Endothelial cell (in vitro differentiated cells): ENCODE measurements at places on chromosomes 4 and X. TPM values are rescaled to one million over a fixed set of nuclear protein-coding genes. Genes with fewer than 3 reads are reported as not detected.
A peak's percentile ranks its signal among the peaks of the same experiment; 100 is the strongest.

KANTR gene
- 10.5 TPM for total RNA-seq

ARX gene
- total RNA-seq: not detected

FGFBP2 gene
- total RNA-seq: not detected

SYTL4 gene
- 3.9 TPM for total RNA-seq

FAM120C gene
- total RNA-seq: 7.0 TPM

DAPP1 gene
- not detected for total RNA-seq

DNA sequence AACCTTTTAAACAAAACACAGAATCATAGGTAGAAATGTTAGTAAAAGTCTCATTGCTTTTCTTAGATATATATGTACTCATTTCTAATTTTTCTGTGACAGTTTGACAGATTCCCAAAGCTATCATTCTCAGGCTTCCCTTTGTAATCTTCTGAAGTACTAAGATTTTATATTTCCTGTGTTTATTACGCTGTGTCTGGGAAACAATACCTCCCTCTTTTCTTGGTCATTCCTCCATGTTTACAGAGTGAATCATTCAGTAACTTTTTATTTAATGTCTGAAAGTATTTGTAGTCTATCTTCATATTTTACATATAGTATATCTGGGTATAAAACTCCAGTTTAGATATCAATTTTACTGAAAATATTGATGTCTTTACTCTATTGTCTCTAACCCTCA is 1826.3 kb upstream of the IGFBP7 start:
- DNase-seq: no peak

GRCh38 chrX:53072418-53073114 is 9.6 kb upstream of the TSPYL2 start:
- no peak for DNase-seq

DNA sequence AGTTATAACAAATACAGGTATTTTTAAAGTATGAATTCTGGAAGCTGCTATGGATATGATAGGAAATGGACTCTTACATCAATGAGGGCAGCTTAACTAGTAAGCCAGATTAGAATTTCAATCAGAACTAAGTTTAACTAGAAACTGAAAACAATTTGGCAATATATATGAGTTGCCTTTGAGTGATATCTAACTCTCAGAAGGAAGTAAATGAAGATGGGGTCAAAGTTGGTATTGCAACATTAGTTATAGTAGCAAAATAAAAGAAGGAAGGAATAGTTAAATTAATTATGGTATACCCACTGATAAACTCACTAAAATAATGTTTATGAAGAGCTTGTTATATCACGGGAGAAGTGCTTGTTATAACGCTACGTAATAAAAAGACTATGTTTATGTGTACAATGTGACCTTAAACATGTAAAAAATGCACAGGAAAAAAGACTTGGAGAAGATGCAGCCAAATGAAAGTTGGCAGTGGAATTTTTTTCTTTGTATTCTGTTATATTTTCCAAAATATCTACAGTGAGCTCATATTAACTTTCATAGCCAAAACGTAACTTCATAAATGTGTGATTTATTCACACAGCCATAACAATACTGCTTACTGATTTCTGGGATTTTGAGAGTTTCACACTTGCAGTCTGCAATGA is 34.5 kb downstream of the PHKA2 start:
- DNase-seq: no peak

GRCh38 chr4:101348367-101348827 is 1.1 kb upstream of the PPP3CA start:
- no peak for DNase-seq

DNA sequence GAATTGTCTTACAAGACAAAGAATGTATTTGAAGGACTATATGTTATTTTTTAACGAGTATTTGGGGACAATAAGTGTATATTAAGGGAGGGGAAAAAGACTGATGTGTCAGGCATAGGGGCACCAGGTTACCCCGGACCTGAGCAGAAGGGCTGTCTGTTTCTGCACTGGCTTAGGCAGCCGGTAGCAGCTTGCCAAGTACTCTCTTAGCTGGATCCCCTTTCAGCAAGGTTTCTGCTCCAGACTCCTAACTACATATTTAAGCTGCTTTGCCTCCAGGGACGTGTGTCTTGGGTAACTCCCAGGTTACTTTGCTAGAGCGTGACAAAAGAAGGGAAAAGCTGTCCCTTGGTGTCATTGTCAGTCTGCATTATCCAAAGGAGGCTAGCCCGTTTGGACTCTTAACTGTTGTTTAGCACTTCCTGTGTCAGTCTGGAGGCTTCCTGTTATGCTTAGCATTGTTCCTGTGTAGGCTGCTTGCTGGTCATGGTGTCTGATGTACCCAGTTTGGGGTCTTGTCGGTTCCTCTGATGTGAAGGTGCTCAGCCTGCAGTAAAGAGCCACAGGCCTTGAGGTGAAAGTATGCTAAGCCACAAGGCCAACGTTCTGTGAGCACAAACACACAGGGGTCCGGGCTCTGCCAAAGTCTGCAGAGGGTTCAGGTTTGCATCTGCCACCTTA is 11.6 kb downstream of the CXCR3 start:
- no peak for DNase-seq

GRCh38 chrX:143429811-143430210 is 87.5 kb downstream of the SPANXN3 start:
- DNase-seq: no peak

DNA sequence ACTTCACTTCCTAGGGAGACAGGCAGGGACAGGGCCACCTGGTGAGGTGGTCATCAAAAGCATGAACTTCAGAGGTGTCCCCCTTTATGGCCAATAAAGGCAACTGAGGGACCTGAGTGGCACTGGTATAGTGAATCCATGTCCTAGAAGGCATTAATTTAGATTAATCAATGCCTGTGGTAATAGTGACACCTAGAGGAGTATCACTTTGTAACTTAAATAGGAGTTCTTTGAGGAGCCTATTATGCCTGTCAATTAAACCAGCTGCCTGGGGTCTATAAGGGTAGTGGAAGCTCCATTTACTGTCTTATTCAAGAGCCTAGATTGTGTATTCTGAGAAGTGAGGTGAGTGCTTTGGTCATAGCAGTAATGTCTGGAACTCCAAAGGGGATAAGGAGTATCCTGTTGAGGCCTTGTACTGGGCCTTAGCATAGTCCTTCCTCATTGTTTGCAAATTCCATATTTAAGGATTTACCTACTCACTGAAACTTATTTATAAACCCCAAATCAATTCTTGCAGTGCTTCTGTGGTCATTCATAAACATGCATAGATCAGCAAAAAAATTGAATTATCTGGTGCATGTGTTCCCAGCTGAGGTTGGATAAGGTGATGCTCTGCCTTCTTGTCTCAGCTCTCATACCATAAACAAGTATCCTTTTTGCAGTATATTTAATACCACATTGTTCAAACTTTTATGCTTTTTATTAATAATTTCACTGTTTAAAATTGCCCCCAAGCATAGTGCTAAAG is 213.8 kb upstream of the RADX start:
- no peak for DNase-seq

DNA sequence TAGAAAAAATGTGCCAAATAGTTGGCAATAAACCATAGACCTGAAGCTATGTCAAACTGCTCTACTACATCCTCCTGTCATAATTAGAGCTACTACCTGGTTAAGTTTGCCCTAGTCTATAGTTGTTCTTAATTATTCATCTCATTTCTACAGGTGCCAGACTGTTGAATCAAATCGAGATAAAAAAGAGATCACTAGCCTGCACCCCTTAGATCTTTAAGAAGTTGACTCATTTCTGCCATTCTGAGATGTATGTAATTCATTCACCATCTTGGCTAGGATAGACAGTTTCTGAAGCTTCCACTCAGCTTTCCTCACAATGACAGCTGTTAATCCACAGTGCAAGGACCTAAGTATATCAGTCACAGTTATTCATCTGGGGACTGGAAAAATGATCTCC is 452.1 kb upstream of the BOD1L1 start:
- no peak for DNase-seq

- no peak for DNase-seq
Observed at GRCh38 chr4:77703666-77704065, 98.0 kb downstream of the CXCL13 start.

DNA sequence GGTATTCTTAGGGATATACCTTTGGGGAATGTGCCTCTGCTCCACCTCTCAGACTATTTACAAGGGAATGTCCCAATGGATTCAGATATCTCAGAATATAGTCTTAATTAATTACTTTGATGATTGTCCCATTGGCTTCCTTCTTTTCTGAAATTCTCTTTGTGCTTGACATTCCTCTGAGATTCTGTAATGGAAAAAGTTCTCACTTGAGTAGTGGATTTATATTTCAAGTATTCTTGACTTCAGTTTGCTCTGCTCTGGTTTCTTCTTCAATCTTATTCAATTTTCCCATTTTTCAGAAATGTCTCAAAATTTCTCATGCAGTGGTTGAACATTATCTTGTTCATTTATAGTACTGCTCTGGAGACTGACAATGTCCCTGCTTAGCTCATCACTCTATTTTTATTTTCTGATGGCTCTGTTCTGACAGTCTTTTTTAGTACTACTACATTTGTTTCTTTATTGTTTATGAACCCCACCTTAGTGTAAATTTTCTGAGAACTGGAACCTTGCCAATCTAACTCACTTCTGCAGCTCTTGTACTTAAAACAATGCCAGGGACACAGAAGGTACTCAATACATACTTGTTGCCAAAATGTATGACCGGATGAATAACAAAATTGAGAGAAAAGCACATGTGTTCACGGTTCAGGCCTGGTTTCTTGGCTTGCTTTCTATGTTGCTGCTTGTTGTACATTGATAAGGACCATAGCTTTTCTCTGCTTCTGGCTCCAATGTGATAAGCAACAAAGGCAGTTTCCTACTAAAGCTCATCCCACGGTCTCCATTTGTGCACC is 471.7 kb downstream of the GASK1B start:
- DNase-seq: no peak

- peak; percentile 51 for DNase-seq
Observed at GRCh38 chr4:52037689-52038102, 403 bp downstream of the SGCB start.

DNA sequence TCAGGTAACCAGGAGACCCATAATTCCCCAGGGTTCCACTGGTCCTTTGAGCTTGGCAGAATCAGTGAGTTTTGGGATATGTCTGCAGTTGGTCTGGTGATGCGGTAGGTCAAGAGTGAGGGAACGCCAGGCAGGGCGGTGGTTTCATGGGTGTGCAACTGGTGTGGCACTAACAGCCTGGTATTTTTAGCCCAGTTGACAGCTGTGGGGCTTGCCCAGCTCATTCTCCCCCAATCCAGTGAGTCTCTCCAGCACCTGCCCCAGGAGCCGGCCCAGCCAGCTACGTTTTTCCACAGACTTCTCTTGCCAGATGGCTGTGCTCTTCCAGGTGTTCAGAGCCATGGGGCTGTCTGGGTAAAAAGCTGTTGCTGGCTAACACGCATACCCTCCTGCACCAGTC is 1019.9 kb downstream of the CCSER1 start:
- DNase-seq: no peak

GRCh38 chr4:42280327-42281095 is 116.8 kb upstream of the SHISA3 start:
- peak; percentile 30 for DNase-seq

GRCh38 chr4:25155947-25156346 is 4.3 kb downstream of the SEPSECS start:
- DNase-seq: no peak

DNA sequence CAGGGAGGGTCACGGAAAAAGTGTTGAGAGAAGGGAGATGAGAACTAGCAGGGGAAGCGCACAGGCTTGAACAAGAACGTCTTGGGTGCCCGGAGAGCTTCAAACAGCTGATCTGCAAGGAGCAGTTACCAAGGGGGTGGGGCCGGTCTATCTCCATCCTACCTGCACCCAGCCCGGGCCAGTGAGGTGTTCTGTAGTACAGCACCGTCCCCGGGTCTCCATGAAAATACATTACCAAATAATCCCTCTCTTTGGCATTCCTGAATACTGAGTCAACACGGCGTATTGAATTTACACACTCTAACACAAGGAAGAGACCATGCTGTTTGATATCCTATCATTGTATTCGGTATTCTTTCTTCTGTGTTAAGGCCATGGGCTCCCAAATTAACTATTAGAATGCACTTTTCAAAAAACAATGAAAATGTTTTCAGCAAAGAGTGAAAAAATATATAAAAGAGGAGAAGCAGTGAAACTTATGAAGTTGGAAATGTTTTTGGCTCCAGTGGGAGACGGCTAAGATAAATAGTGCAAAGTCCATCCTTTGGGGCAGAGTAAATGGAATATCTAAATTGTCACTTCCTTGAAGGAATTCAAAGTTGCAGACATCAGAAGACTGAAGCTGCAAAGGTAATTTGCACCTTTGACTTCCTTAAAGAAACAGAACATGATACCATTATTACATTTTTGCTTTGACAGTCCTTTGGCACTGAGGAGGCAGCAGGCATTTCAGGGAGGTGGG is 90.3 kb downstream of the DHRSX start:
- DNase-seq: no peak

DNA sequence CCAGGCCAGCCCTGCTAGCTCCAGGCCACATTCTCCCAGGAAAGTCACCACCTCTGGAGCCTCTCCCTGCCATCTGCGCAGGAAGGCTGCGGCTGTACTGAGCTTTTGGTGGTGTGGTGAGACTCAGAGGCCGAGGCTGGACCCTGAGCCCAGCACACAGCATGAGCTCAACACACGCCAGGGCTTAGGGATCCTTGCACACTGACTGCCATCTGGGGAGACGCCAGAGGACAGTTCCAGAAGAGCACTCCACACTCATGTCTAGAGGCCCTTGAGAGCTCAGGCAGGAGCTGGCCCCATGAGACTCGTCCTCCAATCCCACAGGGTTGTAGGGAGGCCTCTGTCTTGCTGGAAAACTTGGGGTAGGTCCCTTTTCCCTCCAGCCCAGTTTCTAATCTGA is 40.6 kb downstream of the ABLIM2 start:
- no peak for DNase-seq

DNA sequence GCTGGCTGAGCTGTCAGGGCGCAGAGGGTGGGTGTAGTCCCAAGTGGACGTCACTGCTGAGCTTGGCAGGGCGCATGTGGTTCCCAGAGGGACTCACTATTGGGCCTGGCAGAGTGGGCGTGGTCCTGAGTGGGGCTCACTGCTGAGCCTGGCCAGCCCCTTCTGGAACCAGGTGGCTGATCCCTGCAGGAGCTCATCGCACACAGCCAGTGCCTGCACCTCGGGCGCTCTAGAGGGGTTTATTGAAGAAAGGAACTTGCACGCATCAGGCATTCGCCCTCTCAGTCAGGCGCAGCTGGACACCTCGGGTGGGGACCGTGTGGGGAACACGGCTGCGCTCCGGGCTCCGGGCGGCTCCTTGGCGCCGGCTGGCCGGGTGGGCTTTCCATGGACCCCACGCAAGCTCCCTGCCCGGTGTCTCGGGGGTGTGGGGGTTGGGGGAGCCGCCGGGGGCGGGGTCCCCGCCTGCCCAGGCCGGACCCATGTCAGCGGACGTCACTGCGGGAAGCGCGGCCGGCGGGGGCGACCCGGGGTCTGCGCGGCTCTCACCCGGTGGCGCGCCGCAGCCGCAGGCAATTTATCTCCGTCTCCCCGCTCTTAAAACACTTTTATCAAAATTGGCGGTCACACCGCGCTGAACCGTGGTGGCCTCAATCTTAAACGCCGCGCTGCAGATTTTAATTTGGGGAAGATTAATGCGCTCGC is 65.4 kb upstream of the NKX1-1 start:
- no peak for DNase-seq

GRCh38 chr4:184764601-184765000 is 30.7 kb upstream of the CENPU start:
- DNase-seq: no peak

- DNase-seq: no peak
Observed at GRCh38 chr4:3712936-3713335, 53.2 kb upstream of the ADRA2C start.
